NCI-H69 (cell line): ENCODE measurements at places on chromosomes 2 and 18.

- no peak for DNase-seq
Measured at GRCh38 chr2:15782009-15782751, 158.2 kb upstream of the MYCN start.

GRCh38 chr2:203328760-203329540, 756 bp downstream of the ABI2 start:
- peak; percentile 54 for DNase-seq

DNA sequence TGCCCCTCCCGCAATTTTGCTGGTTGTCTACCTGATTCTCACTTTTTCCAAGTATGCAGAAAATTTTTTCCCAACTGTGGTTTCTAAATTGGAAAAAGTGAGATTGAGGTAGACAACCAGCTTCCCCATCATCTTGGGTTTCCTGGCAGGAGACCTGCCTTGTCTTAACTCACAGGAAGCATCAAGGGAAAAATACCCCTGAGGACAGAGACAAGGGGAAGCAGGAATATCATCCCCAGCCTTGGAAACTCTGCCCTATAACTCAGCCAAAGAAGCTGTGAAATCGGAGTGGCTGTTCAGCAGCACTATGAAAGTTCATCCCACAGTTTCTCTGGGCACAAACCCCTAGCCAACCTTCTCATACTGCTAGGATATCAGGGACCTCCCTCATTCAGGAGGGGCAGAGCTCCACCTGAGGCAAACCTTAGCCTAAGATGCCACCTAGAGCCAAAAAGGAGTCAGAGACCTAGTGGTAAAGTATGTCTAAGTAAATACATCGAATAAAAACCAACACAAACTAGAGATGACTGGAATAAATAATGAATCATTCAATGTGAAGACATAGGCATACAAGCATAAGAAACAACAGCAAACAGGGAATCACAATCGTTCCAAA, 68.2 kb downstream of the ZSWIM2 start:
- peak; percentile 64 for DNase-seq

DNA sequence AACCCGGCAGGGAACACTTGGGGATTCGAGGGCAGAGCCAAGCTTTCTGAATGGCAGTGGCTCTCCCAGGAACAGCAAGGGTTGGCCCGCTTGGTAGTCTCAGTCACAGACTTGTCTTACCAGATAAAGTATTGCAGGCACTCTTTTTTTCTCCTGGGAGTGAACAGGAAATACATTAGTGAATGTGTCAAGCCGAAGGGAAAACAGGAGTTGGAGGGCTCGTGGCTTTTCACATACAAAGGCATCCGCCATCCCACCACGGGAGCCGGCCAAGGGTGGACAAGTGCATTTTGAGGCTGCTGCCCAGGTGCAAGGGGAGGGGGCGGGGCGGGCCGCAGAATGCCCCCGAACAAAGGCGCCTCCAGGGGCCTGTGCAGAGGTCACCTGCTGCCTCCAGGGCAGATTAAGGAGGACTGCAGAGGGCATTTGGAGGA, 163.3 kb upstream of the SIX3 start:
- peak; percentile 89 for DNase-seq

DNA sequence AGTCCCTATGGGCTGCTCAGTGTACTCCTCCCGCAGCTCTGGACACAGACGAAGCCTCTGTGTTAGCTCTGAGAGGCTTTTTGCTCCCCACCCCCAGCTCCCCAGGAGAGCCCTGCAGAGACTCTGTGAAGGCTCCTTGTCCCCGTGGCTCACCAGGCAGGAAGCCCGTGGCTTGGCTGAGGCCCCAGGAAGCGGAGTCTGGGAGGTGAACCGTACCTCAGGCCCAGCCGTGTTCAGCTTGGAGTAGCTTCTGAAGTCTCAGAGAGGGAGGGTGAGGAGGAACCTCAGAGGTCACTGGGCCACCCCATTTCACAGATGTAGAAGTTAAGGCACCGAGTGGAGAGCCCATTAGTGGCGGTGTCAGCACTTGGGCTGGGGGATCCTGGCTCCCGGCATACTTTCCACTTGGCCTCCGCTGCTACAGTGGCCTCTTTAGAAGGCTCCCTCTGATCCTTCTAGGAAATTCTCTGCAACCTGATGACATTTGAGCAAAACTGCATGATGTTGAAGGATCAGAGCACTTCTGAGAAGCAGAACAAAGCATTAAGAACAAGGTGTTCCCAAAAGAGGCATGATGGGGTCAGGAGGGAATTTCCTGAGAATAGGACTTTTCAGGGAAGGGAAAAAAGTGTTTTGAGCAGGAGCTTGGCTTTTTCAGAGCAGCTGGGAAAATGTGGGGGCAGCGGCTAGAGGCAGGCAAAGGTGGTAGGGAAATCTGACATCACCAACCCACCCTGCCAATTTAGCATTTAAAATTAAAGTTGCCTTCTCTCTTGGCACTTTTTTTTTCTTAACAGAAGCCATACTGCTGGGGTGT, 79.1 kb downstream of the MCFD2 start:
- DNase-seq = no peak
